ENCODE measurements at places on chromosomes 16 and 17.

- DNase-seq: peak; percentile 62
These were observed 2.5 kb downstream of the KRT32 start for GRCh38 chr17:41464682-41465081.

GRCh38 chr16:26993511-26993910 is 73.2 kb upstream of the C16orf82 start:
- DNase-seq: no peak

GRCh38 chr16:21184834-21185233 is 26.4 kb downstream of the LDAF1 start:
- DNase-seq: no peak

DNA sequence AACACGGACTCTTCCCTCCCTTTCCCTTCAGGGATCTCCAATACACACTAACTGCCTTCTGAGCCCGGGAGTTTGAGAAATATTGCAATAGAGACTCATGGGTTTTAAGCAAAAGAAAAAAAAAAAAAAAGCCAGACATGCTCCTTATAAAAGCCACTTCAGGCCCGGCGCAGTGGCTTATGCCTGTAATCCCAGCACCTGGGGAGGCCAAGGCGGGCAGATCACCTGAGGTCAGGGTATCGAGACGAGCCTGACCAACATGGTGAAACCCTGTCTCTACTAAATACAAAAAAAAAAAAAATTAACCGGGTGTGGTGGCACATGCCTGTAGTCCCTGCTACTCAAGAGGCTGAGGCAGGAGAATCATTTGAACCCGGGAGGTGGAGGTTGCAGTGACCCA is 2.4 kb upstream of the HEXD start:
- no peak for DNase-seq

DNA sequence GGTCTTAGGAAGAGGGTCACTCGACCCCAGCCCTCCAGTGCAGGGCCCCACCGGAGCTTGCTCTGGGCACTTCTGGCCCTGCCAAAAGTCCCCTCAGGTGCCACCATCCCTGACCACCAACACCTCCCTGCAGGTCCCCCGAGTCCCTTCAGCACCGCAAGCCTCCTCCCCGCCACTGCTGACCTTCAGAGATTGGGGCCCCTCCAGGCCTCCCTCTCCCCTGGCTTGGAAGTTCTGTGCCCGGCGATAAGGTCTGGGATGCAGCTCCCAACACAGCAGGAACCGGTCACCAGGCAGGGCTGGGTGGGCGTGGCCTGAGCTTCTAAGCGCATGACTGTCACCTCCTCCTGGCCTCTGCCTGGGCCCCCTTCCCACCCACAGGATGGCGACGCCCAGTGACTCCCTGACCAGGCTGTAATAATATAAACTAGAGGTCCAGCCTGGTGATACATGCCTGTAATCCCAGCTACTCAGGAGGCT is 11.2 kb downstream of the PIEZO1 start:
- DNase-seq: no peak

DNA sequence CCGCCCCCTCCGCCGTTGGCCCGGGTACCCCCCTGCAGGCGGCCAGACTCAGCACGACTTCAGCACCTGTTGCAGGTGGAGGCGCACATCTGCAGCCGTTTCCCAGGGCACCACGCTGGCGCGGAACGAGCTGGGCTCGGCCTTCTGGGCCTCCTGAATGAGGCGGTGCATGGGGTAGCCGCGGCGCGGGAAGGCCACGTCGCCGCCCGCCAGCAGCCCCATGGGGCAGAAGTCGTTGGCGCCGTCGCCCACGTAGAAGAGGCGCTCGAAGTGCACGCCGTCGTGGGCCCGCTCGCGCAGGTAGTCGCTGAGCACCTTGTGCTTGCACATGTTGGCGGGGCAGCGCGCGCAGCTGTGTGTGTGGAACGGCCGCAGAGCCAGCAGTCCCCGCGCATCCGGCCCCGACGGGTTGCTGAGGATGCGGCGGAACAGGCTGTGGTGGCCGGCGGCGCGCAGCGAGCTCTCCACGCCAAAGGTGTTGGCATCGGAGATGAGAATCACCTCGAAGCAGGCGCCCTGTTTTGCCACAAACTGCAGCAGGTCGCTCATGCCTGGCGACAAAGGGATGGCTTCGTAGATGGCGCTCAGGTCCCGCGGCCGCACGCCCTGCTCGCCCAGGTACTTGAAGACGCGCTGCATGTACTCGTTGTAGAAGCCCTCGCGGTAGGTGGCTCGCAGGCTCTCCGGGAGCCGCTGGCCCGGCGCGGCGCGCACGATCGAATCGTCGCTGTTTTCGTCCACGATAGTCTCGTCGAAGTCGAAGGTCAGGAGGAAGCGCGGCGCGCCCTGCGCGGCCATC is 6.2 kb downstream of the PHOSPHO1 start:
- no peak for DNase-seq

DNA sequence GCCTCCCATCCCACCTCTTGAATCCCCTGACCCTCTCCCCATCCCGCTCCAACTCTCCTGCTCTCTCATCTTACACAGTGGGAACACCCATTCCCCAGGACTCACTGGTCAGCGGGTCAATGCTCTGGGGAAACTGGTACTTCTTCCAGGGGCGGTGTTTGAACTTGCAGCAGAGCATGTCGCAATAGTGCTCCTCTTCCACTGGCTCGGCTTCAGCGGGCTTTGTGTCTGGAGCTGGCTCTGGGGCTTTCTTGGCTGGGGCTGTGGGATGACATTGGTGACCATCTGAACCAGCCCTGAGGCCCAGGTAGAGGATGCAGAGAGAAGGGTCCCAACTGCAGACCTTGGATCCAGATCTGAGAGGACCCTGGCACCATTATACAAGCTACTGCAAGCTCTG is 51.9 kb downstream of the CNGB1 start:
- no peak for DNase-seq
